ENCODE measurements at places on chromosomes 4 and X.
A peak's percentile ranks its signal among the peaks of the same experiment; 100 is the strongest.

DNA sequence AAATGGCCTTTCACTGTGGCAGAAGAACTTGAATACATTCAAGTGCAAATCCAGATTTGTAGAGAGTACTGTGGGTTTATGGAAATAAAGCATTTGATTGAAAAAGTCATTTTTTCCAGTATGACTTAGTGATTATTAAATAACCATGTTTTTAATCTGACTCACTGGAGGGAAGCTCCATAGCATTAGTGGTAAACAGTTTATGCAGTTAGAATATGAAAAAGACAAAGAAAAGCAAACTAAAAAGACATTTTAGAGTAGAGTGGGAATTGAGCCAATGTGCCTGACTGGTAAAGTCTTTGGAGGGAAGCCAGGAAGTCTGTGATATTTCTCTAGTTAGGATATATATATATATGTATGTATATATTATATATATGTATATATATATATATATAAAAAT, 53.4 kb downstream of the FAT4 start:
- peak; percentile 28 for DNase-seq

- DNase-seq: no peak
Measured at GRCh38 chr4:115272594-115272993, 159.2 kb upstream of the NDST4 start.

- no peak for DNase-seq
Measured at GRCh38 chr4:25155947-25156346, 4.3 kb downstream of the SEPSECS start.

GRCh38 chr4:169869490-169869889, 111.7 kb upstream of the HPF1 start:
- no peak for DNase-seq

- DNase-seq: no peak
Measured at GRCh38 chr4:126637706-126638105, 995.1 kb upstream of the INTU start.

GRCh38 chr4:100289946-100290345, 99.7 kb upstream of the DDIT4L start:
- DNase-seq: no peak

- no peak for DNase-seq
Measured at GRCh38 chr4:178470996-178471784, 1029.0 kb upstream of the AGA start.

GRCh38 chr4:117010671-117011070, 74.7 kb downstream of the TRAM1L1 start:
- DNase-seq: no peak

DNA sequence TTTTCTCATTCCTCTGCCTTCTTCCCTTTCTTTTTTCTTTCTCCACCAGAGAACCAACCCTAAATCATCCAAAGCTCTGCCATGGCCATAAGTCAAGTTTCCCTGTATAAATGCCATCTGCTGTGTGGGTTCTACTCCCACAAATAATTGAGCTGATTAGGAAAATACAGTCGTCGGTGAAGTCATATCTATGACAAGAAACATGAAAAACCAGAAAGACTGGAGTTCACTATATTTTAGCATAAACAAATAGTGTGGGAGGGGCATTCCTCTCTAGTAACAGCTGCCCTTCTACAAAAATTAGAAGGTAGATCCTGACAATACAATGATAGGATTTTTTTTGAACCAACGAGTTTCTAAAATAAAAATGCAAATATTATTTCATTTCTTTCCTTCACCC, 48.8 kb downstream of the SPOCK3 start:
- DNase-seq: no peak

DNA sequence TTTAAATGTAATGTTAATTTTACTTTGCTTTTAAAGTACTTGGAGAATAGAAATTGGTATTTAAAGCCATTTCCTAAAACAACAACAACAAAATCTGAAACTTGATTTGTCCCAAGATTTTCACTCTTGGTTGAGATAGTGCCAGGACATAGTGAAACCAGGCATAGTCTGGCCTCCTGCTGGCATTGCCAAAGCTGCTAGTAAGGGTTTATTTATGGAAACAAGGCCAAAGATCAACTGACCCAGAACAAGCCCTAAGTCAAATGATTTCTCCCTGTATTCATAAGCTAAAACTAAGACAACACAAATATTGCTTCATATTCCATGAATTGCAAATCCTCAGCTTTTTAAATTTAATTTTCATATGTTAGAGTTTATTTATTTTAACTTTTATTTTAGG, 227.5 kb upstream of the FGF13 start:
- DNase-seq: no peak

DNA sequence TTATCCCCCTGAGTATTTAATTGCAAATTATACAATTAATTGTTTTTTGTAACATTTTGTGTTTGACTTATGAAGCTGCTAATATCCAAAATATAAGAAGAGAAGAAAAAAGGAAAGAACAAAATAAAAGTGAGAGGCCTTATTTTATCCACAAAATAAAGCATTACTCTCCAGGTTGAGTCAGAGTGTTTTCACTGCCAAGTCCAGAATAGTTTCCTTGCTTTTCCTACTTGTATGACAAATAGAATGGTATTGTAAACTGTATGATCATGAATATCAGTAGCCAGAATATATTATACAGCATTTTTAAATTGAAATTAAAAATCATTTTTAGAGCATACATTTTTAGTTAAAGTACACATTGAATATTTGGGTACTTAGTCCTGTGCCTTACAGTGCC, 237.8 kb downstream of the NDST4 start:
- no peak for DNase-seq

GRCh38 chr4:55947254-55947882, 1.4 kb upstream of the CEP135 start:
- DNase-seq: no peak

DNA sequence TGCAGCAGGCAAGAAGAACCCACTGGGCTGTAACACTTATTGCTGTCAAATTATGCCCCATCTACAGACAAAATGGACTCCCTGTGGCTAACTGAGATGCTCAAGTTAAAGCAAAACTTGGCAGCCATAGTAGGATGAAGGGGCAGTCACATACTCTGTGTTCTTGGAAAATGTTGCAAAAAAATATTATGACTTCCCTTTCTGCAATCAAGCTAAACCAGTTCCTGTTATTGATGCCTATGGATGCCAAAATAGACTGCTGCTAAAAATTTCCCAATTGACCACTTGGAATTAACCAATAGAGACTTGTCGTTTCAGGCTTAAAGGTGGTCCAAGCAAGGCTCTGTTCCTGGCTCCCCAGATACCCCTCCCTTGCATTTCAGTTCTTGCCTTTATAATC, 49.5 kb downstream of the IQCM start:
- no peak for DNase-seq

DNA sequence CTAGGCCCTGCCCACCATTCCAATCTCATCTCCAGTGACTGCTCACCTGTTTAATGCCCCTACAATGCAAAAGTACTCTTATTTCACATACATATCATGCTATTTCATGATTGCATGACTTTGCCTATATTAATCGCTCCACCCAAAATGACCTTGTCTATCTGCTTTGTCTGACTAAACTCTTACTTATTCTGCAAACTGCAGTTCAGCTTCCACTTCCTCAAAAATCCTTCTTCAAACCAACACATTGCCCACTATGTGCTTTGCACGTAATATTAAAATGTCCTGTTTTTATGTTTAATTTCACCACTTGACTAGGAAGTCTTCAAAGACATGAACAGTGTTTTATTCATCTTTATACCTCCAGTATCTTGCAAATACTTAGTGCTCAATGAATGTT, 229.6 kb downstream of the OPHN1 start:
- DNase-seq: no peak

DNA sequence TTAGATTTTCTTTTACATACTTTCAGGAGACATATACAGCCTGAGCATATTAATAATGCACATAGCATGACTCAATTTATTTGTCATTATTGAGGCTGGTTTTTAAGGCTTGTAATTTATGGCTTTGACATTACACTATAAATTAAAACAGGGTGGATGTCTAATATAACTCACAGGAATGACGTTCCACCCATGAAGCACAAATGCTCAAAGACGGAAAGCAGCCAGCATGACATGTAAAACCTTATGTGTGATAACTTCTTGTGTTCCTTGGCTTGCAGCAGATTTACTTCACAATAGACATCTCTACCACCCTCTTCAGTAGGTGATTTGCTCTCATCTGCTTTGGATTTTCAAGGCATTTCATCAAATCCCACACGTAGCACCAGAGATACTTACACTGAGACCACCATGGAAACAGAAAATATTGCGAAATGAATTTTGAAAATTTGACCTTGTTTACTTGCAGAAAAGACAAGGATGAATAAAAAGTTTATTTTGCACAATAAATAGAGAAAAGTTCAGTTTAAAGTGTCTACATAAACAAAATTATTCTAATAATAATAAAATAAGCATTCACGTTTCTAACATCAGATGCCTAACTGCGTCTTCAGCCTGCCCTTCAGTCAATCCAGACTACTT, 64.7 kb upstream of the BTC start:
- DNase-seq: no peak

- DNase-seq: no peak
Measured at GRCh38 chr4:91128519-91128918, 1001.3 kb downstream of the CCSER1 start.

DNA sequence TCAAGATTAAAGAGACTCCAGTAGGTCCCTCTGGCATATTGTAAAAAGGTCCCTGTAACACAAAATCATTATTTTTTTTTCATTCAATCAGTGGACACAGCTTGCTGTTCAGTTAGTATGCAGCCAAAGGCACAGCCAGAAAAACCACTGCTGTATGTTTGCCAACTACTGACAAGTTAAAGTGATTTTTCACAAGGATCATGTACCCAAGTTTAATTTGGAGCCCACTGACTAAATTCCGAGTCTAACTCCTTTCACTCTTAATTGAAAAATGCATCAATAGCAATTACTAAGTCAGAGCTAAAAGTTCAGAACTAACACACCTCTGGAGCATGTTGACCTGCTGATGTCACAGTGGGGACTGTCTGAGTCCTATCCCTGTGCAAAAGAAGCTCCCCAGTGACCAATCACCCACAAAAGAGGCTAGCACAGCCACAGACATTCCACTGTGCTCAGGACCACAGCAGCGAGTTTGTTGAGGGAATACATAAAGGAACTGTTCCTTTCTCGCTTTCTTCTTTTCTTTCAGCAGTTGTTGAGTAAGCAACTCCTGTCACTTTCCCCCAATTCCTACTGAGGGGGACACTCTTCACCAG, 60.4 kb downstream of the STX18 start:
- no peak for DNase-seq

DNA sequence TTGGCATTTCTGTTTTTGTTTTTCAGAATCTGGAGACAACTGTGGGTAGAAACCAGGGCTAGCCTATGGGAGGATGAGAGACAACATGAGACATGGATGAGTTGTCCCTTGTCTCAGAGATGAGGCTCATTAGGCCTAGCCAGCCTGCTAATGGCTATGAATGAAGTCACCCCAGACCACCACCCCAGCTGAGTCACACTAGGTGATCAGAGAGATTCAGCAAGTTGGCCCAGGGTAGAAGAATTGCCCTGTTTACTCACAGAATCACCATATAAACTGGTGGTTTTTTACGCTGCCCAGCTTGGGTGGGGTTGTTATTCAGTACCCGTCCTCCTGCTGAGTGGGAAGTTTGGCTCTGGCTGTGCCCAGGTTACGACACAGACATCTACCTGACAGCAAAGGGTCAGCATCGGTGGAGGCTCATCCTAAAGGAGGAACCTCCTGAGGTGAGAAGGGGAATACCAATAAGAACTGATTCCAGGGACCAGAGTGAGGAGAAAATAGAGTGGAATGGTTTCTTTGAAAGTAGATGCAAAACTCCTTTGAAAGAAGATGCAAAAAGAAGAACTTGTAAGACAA, 17.2 kb upstream of the ARSJ start:
- DNase-seq: no peak

GRCh38 chrX:9318213-9318612, 146.6 kb upstream of the TBL1X start:
- no peak for DNase-seq

GRCh38 chr4:184320631-184321030, 103.0 kb upstream of the ENPP6 start:
- DNase-seq: no peak

DNA sequence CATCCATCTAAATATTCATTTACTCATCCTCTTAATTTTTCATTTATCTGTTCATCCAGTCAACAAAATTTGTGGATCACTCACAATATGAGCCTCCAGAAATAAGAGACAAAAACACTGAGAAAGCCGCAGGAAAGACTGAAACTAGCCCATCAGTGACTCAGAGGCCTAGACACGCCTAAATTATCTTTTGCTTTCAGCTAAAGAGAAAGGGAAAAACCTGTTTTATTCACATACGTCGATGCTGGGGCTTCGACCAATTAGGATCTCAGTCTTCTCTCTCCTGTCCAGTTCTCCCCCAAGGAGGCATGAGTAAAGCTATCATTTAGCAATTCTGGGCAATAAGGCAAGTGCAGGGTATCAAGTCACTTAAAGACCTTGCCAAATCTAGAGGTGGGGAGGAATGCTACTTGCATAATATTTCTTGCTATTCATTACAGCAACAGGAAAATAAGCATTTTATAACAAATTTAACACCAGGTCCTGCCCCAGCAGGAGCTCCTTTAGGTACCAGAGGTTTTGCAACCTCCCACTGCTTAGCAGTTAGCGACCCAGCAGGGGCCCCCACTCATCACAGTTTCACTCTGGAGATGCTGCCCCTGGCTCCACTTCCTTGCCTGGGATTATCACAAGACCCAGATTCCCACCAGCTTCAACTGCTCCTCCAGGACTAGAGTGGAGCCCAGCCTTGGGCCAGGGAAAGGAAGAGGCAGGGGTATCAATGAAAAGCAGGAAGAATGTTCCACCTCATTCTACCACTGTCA, 30.1 kb upstream of the TMEM154 start:
- no peak for DNase-seq

GRCh38 chr4:4549534-4549933, 7.7 kb upstream of the STX18 start:
- no peak for DNase-seq

GRCh38 chrX:15269618-15270521, at the start of gene ASB9:
Gene ASB9, minus strand, starts transcription at chrX:15270083. Its CDS starts 209 bp downstream, at chrX:15269874.
- DNase-seq: no peak

DNA sequence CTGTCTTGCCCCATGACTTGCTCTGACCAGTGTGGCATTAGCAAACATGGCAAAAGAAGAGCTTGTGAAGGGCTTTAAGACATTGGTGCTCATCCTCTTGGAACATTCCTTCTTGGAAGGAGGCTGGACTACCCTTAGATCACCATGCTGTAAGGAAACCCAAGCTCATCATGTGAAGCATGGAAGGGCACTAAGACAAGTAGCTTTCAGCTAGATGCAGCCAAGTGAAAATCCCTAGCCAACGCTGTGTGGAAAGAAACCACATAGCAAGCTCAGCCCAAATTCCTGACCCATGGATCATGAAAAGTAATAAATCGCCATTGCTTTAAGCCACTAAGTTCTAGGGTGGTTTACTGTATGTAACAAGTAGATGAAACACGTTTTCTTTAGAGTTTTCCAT, 12.4 kb upstream of the PACRGL start:
- no peak for DNase-seq

- no peak for DNase-seq
Measured at GRCh38 chr4:69115851-69116213, 19.6 kb downstream of the UGT2B7 start.
